ENCODE measurements at places on chromosomes 3 and 15.

DNA sequence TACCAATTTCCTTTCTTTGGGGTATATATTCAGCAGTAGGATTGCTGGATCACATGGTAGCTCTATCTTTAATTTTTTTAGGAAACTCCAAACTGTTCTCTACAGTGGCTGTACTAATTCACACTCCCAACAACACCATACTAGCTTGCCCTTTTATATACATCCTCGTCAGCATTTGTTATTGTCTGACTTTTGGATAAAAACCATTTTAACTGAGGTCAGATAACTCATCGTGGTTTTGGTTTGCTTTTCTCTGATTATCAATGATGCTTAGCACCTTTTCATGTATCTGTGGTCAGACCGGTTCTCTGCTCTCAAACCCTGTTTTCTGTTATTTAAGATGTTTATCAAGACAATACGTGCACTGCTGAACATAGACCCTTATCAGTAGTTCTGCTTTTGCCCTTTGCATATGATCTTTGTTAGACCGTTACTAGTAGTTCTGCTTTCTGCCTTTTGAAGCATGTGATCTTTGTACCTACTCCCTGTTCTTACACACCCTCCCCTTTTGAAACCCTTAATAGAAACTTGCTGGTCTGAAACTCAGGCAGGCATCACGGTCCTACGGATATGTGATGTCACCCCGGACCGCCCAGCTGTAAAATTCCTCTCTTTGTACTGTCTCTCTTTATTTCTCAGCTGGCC, 474.3 kb downstream of the RSL24D1 start:
- DNase-seq = no peak

DNA sequence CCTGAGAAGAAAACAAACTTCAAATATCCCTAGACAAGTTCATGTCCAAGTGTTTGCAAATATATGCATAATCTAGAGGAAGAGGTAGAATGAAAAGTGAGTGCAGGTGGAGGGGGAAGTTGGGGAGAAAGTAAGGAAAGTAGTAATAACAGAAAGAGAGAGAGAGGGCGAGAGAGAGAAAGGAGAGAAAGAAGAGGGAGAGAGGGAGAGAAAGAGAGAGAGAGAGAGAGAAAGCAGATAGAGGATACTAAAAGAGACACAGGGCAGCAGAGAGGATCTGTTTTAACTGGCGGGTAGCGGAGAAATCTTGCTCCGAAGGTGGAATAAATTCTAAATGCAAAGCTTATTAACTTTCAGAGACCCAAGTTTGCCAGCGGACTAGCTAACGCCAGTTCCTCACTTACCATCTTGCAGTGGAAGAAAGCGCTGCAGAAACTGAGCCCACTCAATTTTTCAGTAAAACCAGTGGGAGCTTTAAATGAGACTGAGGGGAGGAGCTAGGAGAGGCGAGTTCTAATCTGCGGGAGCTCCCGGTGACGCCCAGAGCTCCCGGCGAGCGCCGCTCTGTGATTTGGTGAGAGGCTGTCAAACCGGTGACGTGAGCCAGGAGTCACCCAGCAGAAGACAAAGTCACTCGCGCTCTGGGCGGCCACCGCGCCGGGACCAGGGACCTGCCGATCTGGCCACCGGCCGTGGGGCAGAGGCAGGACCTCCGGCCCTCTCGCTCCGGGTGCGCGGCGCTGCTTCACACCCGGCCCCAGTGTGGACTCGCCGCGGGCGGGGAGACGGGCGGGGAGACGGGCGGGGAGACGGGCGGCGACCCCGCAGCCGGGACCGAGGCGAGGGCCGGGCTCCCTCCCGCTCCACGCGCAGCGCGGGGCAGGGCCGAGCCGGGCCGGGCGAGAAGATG, at the start of gene GMNC:
GMNC (minus strand) TSS at position 486 of the 910 bp plus-strand sequence; CDS start at position 407, 79 bp downstream.
- DNase-seq = no peak

- DNase-seq = no peak
These were observed 22.4 kb downstream of the DUOX2 start for GRCh38 chr15:45091576-45091975.

DNA sequence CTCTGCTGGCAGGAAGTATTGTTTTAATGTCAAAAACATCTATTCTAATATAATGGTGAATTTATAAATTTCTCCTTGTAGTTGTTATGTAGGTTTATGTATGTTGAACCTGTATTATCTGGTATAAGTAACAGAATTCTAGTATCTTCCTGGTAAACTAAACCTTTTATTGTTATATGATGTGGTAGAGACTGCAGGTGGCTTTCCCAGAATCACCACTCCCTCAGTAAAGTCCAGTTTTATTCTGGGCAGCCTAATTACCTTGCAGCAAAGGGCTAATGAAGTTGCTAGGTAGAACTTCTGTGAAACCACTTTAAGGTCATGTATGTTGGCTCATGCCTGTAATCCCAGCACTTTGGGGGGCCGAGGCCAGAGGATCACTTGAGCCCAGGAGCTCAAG, 15.6 kb downstream of the CSNK1G1 start:
- DNase-seq = no peak

DNA sequence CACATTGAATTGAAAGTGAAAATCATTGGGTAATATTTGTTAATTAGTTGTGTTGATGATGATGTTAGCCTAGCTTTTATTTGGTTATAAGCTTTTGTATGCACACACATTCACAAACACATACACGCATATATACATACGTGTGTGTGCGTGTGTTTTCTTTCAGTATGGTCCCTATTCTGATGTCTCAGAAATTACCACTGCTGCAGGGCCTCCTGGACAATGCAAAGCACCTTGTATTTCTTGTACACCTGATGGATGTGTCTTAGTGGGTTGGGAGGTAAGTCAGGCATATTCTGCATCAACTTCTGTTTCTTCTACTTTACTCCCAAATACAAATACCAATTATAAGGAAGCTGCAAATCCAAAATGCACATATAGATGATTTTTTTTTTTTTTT, 102.1 kb downstream of the GHSR start:
- DNase-seq = no peak

DNA sequence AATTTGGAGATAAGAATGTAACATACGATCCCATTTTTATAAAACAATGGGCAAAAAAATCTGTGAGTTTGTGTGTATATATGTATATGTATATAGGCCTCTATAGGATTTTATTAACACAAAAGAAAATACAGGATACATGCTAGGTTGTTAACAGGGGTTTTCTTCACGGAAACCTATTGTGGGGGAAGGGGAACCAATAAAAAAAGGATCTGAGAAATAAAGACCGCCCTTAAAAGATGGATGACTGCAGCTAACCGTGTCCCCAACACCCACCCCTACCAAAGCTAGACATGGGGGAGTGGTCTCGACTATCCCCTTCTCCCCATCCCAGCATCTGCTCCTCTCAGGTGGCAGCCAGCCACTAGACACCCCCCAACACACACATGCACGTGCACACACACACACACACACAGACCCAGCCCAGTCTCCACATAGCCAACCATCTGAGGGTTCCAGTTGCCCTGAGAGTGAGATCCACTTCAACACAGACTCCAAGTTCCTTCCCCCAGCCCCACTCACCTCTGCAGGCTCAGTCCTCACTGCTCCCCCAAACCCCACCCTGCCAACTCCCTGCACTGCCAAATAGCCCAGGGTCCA, 132.9 kb downstream of the TPRA1 start:
- no peak for DNase-seq

DNA sequence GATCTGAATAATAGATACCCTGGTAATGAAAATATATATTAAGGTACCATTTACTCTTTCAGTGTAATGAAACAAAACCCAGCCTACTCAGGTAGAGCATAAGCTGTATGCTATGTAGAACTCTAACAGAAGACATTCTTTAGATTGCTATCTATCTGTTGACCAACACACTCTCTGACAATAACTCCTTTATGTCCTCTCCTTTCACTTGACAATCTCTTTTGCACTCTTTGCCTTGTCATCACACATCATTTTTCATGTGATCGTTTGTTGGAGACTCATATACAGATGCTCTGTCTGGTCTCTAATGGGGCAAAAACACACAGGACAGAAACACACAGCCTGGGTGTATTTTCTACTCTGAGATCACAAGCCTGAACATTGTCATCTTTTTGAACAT, 35.4 kb upstream of the SUCLG2 start:
- no peak for DNase-seq

- DNase-seq = no peak
These were observed 362.7 kb upstream of the CFAP20DC start for GRCh38 chr3:59412516-59412915.

- no peak for DNase-seq
These were observed 63.0 kb downstream of the ARHGAP31 start for GRCh38 chr3:119357190-119357589.

DNA sequence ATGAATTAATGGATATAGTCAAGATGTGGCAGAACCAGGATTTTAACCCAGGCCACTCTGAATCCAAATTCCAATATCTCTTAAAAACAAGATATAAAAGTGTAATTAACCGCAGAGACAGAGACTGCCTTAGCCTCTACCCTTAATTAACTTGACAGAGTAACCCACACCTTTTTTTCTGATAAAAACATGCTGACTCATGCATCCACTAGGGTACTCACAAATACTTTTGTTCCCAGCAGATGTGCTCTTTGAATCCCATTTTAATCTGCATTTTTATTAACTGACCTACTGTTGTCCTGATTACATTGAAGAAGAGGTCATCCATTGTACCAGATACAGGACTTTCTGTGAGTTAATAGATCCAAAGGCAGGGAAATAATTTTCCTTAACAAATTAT, 278.3 kb downstream of the CHL1 start:
- DNase-seq = no peak

Measured in CD8-positive, alpha-beta T cell (primary cell).